ENCODE measurements at places on chromosomes 1 and 21.

- DNase-seq = no peak
Measured at GRCh38 chr1:184640505-184640904, 114.2 kb downstream of the EDEM3 start.

DNA sequence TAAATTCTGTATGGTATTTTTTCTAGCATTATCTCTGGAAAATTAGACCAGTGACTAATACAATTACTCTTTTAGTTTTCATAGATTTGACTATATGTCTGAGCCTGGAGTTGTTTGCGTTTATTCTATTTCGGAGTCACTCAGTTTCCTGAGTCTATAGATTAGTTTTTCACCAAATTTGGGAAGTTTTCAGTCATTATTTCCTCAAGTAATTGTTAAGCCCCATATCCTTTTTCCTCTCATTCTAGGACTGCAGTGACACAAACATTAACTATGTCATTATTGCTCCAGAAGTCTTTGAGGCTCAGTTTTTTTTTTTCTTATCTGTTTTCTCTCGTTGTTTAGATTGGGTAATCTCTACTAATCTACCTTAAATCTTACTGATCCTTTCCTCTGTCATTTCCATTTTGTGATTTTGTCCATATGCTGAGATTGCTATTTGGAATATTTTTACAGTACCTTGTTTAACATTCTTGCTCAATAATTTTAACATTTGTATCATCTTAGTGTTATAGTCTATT, 886.2 kb downstream of the LTN1 start:
- DNase-seq = no peak

GRCh38 chr1:208178091-208178529, 66.1 kb downstream of the PLXNA2 start:
- no peak for DNase-seq

GRCh38 chr1:78280626-78281025, 210.1 kb upstream of the PTGFR start:
- DNase-seq = no peak

DNA sequence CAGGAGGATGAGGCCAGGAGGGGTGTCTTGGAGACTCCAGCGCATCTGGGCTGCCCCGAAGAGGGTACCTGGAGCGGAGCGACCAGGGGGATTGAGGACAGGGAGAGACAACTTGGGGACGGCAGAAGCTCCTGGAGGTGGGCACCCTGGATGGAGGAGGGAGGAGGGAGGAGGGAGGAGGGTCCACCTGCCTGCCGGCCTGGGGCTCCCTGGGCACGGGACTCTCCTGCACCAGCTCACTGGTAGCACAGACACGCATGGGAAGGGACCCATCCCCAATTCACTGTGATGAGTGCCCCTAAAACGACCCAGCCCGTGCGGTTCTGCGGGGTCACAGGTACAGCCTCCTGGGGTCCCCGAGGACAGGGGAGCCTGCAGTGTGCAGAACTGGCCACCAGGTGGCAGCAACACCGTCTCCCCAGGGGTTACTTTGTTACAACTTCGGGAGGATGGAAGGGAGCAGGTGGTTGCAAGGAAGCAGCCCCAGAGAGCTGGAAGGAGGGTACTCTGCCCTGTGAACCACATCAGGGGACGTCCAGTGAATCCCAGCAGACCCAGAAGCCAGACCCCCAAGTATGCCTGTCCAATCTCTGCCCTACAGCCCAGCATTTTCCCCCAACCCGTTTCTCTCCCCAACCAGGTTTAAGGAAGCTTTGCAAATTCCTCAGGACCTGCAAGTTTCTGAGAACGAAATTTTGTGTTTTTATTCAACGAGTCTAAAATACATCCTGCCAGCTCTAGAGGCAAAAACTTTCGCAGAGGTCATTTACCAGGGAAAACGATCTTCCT, 482.4 kb downstream of the NPHP4 start:
- no peak for DNase-seq

DNA sequence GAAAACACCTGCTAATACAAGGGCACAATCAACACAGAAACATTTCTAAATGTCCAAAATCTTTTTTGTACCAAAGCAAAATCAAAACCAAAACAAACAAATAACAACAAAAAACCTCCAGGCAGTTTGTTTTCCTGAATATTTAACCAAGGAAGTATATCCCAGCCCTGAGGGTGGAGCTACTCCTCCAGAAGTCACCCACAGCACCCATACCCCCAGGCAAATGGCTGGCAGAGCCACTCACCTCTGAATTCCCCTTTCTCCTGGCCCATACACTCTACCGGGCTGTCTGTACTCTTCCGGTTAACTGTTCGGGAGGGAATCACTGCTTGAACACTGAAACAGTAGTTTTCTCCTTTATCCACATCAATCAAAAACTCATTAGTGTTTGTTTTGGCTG, 9.5 kb downstream of the F3 start:
- no peak for DNase-seq

DNA sequence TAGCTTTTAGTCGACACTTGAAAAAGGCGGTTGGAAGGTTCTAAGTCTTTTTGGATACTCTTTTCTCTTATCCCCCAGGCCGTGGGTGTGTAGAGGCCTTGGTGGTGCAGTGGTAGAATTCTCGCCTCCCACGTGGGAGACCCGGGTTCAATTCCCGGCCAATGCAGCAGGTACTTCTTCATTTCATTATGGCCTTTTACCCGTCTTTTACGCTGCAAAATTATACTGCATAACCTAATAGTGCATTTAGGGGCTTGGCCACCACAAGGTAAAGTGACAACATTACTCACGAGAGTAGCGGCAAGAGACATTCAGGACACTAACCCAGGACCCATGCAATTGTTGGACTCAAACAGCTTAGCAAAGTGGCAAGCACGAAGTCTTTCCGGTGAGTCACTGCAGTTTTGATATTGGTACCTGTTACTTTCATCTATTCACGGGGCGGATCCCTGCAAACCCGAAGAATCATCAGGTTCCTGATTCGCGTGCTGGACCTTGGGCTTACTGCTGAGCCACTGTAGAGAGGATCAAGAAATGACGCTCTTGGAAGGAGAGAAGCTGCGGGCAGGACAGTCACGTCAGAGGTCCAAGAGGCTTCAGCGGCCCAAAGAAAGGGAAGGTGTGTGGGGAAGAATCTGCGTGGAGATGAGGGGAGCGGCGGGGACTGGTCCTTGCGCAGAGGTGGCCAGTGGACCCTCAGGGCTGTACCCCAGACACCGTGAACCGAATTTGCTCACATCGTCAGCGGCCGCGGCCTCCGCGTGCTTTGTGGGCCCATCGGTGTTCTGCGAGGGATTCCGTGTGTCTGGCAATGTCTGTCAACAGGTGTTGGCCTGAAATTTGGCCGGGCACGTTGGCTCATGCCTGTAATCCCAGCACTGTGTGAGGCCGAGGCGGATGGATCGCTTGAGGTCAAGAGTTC, 12.9 kb upstream of the RNU1-4 start:
- peak; percentile 19 for DNase-seq

- no peak for DNase-seq
Measured at GRCh38 chr1:67674260-67675011, 10.6 kb upstream of the GADD45A start.

- peak; percentile 53 for DNase-seq
Measured at GRCh38 chr1:208919371-208919770, 664.1 kb upstream of the CAMK1G start.

DNA sequence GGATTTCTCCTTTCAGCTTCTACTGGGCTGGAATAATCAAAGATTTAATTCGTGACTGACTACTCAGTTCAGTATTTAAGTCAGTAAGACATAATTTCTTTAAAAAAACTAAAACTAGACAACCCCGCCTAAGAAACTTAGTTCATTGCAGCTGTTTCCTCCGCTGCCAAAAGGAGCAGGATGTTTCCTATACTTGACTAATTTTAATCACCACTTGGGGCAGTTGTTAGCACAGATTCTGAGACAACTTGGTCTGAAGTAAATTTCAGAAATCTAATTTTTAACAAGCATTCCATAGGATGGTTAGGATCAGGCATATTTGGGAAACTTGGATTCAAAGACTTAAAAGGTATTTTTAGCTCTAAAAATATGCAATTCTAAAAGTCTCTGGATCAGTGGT, 34.0 kb downstream of the EPRS1 start:
- no peak for DNase-seq

DNA sequence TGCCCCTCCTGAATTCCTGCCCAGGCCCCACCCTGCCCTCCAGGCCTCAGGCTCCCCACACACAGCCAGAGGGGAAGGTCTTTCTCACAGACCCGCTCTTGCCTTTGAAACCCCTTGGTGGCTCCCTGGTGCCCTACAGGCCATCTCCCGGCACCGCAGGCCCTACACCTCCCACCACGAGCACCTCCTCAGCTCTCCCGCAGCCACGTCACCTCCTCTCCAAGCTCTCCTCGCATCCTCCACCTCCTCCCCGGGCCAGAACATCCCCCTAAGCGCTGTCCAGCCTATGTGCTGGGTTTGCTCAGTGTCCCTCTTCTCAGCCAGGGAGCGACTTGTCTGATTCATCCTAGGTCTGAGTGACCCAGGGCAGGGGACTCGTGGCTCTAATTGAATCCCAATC, 66.4 kb downstream of the DMRTB1 start:
- no peak for DNase-seq

GRCh38 chr1:162835157-162835899, 25.6 kb downstream of the CCDC190 start:
- DNase-seq = no peak

DNA sequence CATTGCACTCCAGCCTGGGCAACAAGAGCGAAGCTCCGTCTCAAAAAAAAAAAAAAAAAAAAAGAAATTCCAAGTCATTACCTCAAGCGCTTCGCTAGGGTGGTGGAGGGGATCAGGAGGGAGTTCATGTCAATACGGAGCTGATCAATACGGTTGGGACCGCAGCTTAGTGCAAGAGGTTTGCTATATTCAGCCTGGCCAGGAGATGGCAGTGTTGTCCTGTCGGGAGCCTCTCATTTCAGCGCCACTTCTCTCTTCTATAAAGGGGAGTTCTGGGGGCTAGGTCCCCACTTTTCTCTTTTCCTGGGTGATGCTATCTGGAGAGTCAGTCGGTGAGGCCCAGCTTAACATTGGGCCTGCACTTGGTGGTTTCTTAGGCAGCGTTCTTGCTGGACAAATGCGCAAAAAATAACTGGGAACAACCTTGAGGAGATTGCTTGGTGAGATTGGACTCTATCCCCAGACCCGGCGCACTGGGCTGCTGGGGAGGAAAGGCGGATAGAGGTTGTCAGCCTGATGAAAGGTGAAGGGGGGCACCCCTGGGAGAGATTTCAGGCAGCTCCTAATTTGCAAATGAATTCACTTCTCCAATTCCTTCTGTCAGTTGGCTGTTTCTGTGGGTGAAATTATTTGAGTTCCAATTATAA, 40.4 kb downstream of the KIAA0040 start:
- DNase-seq = no peak

DNA sequence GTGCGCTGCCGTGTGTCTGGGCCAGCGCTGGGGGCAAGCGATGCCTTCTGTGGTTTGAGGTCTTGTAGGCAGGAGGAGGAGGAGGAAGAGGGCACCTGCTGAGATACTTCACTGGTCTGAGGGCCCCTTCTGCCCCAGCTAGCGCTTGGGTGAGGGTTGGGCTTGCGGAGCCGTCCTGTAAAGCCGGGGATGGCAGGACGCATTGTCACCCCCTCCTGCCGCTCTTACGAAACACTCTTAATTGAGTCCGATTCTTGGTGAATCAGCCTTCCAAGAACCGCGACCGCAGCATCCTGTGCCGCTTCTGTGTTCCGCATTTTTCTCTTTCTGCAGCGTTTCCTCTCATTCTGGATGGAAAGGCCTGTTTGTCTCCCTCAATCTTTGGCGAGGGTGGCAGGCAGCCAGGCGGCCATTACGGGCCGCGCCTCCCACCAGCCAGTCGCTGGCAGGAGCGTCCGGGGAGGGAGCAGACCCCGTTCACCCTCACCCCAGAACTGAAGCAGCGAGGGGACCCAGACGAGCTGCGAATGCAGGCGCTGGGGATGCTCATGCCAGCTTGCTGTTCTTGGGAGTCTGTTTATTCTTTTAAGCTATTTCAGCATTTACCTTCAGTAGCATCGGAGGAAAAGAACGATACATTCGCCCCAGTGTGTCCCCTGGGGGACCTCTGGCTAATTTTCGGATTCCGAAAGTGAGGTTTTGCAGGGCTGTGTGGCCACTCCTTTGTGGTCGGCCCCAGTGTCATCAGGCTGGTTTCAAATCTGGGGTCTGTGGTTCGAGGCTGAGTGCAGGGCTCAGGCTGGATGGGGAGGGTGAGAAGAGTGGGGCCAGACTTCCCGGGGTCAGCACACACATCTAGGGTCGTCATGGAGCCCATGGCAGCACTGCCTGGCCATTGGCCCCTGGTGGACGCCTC, 62.7 kb downstream of the SKI start:
- peak; percentile 97 for DNase-seq

DNA sequence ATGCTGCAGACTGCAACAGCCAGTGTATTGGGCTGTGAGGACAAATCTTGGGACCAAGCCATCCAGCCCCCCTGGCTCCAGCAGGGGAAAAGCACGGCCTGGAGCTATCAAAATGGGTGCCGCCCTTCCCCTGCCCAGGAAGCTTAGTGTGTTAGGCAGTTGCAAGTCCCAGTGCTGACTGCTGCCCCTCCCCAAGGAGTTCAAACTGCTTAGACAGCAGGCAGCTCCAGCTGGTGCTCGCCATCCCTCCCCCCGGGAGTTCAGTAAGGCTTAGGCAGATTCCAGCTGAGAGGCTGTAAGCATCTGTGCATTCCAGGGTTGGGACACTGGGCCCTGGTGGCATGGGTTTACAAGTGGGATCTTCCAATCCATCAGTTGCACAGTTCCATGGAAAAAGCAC, 579.6 kb upstream of the NR5A2 start:
- no peak for DNase-seq

DNA sequence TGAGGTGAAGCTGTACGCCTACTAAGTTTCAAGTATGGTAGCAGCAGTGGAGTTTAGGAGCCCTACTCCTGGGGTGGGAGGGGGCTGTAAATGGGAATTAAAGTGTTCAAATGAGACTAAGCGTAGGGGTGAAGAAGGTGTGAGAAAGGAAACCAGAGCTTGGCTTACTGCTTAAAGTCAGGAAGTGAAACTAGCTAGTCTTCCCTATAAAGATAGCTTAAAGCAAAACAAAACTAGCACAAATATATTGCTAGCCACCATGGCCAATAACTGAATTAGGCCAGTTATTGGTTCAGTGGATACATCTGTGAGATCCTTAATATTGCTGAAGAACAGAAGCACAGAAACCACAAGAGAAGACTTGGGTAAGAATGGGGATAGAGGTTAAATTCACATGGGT, 492.2 kb upstream of the PKN2 start:
- no peak for DNase-seq

GRCh38 chr1:180186831-180187230, 32.2 kb downstream of the QSOX1 start:
- DNase-seq = no peak

GRCh38 chr1:198969981-198970380, 331.1 kb downstream of the PTPRC start:
- no peak for DNase-seq

Measured in HS-5 (cell line).